Stimulated activated CD4-positive, alpha-beta T cell treated with anti-CD3 and anti-CD28 coated beads, Interleukin-12 subunit alpha, Interleukin-12 subunit beta, amount 100 ng/mL, for 48 hours (primary cell): ENCODE measurements at places on chromosomes 2 and 18.

GRCh38 chr2:27752551-27753237 lies 18.8 kb upstream of the MRPL33 start:
- DNase-seq, result no peak

DNA sequence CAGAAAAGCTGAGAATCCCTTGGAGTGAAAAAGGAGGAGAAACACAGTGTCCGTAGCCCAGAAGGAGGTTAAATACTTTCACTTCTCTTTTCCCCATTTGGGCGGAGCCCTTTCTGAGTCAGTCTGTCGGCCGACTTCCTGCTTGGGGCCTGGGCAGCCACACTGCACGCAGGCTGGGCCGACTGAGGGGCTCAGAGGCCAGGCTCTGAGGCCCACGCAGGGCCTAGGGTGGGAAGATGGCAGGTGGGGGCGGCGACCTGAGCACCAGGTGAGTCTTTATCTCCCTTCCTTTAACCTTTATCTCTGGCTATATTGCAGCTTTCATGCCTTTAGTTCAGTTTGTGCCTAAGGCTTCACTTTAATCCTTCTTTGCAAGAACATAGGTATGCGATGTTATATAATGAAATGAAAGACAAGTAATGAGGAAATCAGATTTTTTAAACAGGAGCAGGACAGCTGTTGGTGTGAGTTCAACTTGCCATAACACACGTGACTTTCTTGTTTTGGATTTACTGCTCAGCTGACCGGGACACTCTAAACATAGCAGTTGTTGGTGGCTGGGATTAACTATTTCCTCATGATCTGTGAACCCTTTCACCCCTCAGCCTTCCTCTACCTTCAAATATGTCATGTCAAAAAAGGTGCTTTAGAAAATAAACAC lies at the start of gene SP100:
Gene SP100 (plus strand): TSS at position 141 of the 661 bp plus-strand sequence. CDS start 96 bp downstream, at position 237.
- peak; percentile 60 for DNase-seq

GRCh38 chr2:223328578-223328977 lies 273.6 kb downstream of the SCG2 start:
- DNase-seq, result no peak

DNA sequence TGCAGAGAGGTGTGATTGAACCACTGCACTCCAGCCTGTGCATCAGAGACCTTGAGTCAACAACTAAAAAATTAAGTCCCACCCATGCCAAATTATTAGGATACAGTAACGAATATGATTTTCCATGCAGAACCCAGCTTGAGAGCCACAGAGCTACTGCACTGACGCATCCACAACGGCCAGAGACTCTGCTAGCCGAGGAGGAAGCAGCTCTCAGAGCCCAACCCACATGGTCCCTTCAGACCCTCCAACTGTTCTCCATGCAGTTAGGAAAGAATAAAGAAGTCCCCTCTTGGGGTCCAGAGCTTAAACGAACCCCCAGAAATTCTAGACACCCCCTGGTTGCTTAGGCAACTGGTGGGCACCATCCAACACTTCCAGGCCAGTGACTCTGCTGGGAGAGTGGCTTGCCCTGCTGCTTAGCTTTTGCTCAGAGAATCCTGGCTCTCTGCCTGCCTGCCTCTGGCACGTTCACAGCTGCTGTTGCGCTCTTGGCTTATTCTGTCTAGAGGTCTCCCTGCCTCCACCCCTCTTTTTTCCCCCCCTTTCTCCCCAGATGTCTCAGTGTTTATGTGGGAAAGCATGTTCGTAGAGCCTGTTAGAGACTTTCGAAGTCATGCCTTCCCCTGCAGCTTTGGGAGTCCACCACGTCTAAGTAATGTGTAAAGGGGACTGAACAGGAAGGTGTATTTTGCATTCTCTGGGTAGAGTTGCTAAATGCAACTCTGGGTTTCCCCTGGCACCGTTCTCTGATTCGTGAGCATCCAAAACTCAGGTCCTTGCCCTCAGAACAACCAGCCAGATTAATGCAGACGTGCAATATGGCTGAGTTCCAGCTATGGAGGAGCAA lies 26.0 kb upstream of the SP3 start:
- DNase-seq, result no peak

DNA sequence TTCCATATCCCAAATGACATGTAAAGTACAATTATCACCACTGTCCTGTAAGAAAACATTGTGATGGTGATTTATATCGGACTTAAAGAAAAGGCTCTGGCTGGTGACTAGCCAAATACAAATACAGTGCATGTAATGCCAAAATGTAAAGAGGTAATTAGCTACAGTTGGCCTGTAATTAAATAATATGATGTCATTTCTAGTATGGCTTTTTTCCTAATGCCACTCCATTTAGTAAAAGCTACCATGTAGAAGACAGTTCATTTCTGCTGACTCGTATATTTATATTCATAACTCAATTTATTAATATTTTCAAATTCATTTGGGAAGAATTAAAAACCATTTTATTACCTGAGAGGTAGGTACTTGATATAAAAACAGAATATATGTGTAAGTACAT lies 815.7 kb downstream of the ERBB4 start:
- no peak for DNase-seq

DNA sequence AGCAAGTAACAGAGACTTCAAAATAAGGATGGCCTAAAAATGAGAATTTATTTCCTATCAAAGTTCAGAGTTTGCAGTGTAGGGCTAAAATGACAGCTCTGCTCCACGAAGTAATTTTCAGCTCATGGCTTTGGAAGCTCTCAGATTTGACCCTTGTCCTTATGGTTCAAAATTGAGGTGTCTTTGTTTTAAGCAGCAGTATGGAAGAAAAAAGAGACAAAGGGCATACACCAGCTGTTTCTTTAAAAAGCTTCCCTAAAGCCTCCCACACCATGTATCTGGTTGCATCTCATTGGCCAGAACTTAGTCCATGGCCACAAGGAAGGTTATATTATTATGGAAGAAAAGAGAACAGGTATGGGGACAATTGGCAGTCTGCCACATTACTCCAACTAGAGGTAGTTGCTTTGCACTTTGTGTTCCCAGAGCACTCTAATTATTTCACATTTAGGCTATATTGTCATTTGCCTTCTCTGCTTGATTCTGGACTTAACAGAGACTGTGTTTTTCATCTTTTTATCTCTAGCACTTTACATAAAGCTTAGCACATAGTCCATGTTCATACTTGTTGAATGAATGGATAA lies 180.4 kb downstream of the MCFD2 start:
- DNase-seq, result no peak

DNA sequence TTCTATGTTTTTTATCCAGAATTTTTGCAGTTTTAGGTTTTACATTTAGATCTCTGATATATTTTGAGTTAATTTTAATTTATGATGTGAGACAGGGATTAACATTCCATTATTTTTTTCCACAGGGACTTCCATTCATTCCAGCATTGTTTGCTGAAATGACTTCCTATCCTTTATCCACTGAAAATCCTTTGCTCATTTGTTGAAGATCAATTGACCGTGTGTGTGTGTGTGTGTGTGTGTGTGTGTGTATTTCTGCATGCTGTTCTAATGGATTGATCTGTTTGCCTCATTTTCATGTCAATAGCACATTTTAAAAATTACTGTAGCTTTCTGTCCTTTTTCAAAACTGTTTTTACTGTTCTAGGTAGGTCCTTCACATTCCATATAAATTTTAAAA lies 480.3 kb downstream of the DSC3 start:
- DNase-seq, result no peak

DNA sequence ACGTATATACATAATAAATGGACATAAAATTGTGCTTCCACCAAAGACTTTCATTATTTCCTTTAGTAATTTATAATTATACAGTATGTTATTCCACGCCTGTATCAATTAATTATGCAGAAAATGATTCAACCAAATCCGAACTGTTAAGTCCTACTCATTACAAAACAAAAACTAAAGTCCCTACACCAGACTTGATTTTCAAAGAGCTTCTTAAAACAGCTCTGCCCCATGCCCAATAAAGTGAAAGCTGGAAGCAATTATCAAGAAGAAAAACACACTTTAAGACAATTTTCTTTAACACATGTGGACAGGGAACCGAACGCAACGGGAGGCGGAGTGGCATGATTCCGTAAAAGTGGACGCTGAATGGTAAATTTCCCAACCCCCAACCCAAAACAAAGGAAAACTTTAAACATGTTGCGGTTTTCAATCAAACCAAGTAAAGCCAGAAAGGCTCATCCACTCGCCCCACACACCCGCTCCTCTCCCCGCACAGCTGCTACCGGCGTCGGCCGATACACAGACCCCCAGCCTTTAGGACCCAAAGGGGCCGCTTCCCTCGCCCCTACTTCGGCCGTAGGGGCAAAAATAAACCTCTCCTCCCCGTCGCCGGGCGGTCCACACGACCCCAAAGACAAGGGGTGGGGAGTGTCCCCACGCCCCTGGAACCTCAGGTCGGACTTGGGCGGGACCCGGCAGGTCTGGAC lies 705 bp downstream of the YES1 start:
- DNase-seq, result no peak

DNA sequence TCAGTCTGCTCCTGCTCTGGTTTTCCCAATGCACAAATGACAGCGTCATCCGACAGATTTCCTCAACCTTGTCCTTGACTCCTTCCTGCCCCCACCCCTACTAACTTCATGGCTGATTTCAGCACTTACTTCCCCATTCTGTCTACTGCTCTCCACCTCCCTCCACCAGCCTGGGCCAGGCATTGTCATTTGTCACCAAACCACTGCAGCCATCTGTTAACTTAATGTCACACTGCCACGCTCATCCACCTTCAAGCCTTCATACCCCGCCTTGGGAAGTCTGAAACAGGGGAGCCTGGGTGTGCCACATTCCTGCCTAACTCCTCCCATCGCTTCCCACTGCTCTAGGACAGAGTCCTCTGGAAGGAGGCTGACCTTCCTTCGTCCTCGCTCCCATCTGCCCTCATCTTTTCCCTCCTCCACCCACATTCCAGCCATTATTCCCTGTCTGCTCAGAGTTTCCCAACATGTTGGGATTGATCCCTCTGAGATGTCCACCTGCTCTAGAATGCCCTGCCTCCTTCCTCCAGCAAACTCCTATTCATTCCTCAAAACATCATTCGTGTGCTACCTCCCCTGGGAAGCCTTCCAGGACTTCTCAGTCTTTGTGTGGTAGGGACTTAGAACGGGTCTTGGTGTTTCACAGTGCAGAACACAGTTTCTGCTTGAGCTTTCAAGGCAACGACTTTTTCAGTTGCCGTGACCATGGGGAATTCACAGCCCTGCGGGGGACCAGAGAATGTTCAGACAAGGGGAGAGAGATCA lies 42.2 kb upstream of the SMAD7 start:
- DNase-seq, result no peak

GRCh38 chr18:36187193-36187825 lies at the start of gene MOCOS:
TSS of gene MOCOS (plus strand) at chr18:36187497. CDS start at chr18:36187540, 43 bp downstream.
- peak; percentile 35 for DNase-seq

- DNase-seq, result no peak
These were observed 463.9 kb downstream of the STK39 start for GRCh38 chr2:167783261-167784083.

- DNase-seq, result peak; percentile 7
These were observed 500 bp downstream of the CCNYL1 start for GRCh38 chr2:207711750-207712530.

- no peak for DNase-seq
These were observed 2.7 kb downstream of the PPP1CB start for GRCh38 chr2:28754321-28754720.

GRCh38 chr2:2667690-2668089 lies 336.6 kb upstream of the MYT1L start:
- no peak for DNase-seq

DNA sequence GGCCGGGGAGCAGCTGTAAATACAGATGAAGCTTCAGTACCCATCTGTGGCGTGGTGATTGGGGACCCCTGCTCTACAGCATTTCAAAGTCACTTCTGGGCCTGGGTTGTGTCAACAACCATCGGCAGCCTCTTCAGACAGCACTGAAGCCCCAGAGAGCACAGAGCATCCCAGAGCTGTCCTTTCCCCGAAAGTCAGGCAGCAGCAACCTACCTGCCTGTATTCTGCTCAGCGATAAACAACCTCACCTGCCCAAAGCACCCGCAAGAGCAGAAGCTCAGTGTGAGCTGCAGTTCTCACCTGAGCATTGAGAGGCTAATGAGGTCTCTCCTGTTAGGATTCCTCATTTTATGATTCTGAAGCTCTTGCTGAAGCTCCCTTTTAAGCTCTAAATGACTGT lies 19.3 kb downstream of the TRABD2A start:
- DNase-seq, result no peak

DNA sequence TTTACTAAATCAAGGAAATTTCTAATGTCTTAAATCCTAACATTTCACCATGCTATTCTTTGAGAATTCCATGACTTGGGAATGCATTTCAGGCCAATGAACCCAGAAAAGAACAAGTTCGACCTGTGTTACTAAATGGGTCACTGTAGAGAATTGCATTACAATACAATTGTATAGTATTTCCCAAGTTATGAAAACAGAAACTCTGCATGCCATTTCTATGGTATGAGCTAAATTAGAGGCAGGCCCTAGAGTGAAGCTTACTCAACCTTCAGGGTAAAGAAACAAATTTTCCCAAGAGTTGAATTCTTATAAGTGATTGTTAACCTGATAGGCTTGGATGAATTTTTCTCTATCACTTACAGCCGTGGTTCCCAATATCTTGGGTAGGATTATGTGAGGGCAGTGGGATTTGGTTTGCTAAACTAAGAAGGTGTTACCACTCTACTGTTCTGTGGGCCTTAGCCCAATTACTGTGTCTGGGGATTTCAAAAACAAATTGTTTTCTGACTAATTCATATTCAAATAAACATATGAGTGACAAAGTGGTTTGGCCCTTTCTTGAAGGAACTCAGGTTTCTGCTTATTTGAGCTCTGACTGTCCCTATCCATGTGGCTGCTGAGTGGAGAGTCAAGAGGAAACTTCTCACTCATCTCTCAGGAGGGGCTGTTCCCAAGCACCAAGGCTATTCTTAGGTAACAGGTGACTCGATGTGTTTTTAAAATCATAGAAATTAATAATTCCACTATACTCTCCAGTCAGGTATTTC lies 11.2 kb upstream of the SERPINB7 start:
- DNase-seq, result no peak

DNA sequence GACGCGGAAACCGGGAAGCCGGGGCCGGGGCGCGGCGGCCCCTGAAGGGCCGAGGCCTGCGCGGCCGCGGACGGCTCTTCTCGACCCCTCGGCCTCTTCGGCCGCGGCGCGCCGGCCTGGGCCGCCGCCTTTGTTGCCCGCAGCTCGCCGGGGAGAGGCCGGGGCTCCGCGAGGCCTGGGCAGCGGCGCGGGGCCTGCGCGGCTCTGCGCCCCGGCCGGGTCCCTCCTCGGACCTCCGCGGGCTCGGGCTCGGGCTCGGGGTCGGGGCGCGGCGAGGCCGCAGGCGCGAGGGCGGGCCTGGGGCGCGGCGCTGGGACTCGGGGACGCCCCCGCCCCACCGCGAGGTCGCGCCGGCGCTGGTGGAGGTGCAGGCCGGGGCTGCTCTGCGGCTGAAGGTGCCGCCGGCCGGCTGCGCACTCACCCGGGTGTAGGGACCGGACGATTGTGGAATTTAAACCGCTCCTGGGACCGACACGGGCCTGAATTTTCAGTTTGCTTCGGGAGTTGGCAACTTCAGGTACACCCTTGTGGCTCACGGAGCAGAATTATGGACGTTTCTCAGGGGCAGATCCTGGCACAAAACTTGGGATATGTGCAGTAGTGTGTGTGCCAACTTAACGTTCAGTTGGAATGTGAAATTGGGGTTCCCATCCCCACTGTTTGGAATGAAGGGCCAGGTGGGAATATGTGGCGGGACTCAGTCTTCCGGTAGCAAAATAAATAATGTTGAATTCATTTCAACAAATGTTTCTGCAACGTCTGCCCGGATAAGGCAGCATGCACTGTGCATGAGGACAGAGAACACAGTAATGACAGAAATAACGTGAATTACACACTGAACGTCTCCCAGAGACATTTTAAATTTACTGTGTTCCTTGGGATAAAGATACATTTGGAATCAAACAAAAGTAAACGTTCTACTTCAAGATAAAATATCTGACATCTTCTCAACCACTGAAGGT lies 787 bp downstream of the SOCS6 start:
- no peak for DNase-seq

- DNase-seq, result no peak
These were observed 6.0 kb downstream of the DIPK1C start for GRCh38 chr18:74451148-74451547.
